ENCODE measurements at places on chromosomes 6 and 20.

DNA sequence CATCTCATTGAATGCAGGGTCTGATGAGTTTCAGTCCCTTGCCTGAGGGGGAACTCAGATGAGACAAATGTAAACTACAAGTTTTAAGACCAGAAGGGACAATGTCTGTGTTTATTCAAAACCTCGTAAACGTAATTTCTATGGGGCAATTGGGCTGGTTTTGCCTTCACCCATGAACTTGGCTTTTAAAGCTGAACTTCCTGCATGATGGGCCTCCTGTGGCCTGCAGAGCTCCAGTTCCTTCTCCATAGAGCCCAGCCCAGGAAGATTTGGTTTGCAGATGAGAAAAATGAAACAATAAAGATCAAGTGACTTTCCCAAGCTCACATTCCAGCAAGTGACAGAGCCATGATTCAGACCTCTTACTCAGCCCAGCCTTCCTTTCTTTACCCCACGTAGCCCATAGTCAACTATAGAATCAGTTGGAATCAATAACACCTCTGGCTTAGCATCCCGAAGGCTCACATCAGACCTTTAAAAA is 612.3 kb downstream of the UTRN start:
- no peak for DNase-seq

DNA sequence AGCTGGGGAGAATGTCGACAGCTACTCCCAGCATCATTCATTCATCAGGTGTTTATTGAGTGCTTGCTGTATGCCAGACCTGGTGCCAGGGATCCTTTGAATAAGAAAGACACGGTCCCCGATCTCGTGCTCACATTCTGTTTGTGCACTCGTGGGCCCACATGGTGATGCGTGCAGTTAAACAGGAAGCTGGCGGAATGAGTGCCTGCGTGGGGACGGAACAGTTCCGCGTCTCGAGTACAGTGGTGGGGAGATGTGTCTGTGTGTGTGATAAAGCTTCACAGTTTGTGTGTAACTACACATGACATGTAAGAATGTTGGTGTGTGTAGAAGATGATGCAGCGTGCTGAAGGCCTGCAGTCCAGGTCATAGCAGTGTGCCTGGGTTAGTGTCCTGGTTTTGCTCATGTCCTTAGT is 6.5 kb downstream of the RBM38 start:
- DNase-seq: no peak

- peak; percentile 25 for DNase-seq
Observed at GRCh38 chr6:80366714-80367113, 260.2 kb downstream of the BCKDHB start.

DNA sequence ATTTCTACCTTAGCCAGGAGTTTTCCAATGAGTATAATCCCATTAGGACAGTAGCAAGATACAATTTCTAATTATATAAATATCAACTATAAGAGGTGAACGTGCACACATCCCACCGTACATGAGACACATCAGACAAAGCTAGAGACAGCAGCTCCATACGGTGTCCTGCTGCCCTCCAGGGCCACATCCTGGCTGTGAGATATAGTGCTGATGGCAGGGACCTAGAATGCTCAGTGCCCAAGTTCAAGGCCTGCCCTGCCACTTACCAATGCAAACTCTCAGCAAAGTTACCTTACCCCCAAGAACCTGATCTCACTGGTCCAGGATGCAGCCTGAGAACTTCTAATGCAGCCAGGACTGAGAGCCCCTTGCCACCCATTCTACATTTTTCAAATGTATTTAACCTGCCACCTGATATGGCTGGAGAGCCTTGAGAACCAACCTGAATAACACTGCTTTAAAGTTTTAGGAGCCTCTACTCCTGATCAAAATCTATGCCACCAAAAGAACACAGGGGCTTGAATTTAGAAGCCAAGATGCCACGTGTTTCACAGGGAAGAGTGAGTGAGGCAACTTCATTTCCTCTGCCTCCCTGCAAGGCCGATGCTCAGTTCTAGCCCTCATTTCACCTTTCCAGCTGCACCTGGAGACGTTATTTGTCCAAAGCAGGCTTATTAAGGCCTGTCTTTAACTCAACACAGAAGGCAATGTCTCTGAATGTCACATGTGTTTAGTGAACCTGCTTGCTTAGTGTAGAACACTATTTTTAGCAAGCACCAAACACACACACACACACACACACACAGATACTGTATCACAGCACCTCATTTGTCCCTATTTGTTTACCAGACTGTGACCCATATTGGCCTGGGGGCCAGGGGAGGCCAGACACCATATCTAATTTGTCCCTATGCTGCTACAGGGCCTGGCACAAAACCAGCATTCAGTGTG is 6.1 kb downstream of the NFATC2 start:
- peak; percentile 94 for DNase-seq

- DNase-seq: no peak
Observed at GRCh38 chr20:62059401-62059800, 6.3 kb downstream of the TAF4 start.

- DNase-seq: no peak
Observed at GRCh38 chr20:8443464-8444072, 311.5 kb downstream of the PLCB1 start.

DNA sequence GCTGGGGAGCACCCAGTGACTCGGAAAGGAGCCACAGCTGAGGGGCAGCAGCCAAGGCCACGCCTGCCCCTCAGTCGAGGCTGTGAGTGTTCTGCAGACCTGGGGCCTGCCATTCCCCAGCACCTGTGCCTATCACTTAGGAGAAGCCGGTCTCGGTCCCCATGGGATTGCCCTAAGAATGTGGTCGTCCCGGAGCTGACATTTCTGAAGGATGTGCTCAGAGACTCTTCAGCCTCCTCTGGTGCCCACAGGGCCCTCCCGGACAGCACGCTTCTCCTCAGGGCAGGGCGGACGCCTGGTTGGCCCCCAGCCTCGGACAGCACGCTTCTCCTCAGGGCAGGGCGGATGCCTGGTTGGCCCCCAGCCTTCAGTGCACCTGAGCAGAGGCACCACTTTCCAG is 223.9 kb downstream of the ERMARD start:
- DNase-seq: no peak

GRCh38 chr20:2749951-2750490 is 50.4 kb downstream of the CPXM1 start:
- DNase-seq: no peak

- no peak for DNase-seq
Observed at GRCh38 chr6:18121580-18122127, 823 bp downstream of the NHLRC1 start.

- no peak for DNase-seq
Observed at GRCh38 chr6:99602520-99603420, 3.9 kb upstream of the PRDM13 start.

DNA sequence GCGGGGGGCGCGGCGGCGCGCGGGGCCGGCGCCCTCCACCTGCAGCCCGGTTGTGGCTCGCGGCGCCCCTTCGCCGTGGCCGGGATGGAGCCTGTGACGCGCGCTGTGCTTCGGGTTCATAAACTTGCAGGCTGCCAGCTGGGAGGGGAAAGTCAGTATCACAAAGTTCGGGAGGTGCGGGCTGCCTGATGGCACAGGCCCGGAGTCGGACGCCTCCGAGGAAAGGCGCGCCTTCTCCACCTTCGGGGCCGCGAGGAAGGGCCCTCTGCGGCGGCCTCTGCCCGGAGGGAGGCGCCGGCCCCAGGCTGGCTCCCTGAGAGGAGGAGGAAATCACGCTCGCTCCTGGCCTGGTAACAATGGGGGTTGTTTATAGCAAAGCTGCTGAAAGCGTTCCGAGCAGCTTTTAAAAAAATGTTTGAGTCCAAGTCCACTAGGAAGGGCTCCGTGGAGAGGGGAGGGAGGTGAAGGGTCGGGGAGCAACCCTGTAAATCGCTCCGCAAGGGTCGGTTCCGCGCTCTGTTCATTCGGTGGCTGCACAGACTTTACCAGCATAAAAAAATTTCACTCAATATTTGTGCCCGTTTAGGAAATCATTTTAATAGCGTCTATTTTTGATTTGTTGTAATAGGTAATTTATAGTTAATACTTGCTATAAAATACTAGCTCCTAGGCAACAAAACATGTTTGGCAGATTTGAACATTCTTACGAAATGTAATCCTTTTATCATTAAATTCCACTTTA is 1.0 kb downstream of the AFDN start:
- peak; percentile 48 for DNase-seq

- DNase-seq: no peak
Observed at GRCh38 chr6:73004861-73005260, 220.4 kb downstream of the KHDC1L start.

GRCh38 chr20:2207770-2208097 is 88.1 kb upstream of the TGM3 start:
- DNase-seq: no peak

- no peak for DNase-seq
Observed at GRCh38 chr6:14925025-14925698, 320.7 kb upstream of the JARID2 start.

DNA sequence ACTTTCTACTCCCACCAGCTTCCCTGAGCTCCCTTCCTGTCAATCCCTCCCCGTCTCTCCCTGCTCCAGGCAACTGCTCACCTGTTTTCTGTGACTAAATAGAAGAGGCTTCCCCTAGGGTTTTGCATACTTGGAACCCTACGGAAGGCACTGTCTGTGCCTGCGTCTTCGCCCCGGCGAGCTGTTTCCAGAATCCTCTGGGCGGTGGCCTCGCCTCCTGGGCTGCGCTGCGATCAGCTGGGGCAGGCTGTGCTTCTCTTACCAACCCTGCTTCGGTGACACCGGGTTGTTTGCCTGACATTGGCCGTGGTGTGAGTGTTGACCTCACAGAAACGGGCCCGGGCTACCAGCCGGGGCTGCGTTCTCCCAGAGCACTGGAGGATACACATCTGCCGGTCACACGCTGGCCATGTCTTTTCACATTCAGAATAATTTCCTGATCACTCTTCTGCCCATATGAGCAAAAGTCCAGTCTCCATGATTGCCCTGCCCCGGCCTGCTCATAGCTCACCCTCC is 29.4 kb upstream of the CCR6 start:
- no peak for DNase-seq

GRCh38 chr6:128803911-128804310 is 79.0 kb upstream of the LAMA2 start:
- no peak for DNase-seq

DNA sequence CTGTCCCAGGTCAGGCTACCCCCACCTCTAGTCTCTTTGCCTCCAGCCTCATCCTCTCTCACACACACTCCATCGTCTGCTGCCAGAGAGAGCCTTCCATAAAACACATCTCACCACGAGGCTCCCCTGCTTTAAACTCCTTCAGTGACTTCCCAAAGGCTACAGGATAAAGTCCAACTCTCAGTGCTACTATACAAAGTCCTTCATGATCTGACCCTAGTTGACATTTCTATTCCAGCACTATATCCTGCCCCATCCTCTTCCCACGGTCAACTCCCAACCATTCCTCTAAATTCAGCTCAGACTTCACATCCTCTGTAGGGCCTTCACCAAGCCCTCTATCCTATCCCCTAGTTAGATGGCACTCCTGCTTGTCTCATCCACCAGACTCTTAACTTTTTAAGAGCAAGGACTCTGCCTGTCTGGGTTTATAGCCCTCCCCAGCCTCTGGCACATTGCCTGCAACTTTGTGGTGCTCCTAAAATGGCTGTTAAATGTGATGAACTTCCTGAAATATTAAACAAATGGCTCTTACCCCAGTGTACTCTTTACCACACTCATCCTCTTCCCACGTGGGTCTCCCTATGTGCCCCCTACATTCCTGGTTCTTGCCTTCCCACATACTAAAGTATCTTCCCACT is 36.1 kb downstream of the KIF16B start:
- no peak for DNase-seq

DNA sequence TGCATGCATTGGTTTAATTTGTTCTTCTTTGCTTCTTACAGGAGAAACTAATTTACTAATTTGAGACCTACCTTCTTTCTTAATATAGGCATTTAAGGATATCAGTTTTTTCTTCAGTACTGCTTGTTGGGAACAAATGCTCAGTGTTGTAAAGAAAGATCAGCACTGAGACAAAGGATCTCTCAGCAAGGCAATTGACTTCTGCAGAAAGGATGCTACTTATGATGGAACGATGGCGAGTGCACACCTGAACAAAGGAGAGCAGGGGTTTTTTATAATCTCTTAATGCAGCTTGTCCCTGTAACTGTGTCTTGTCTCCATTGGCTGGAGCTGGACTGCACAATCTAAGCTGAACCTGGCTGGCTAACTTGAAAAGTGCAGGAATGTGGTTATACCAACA is 64.2 kb downstream of the RPP21 start:
- no peak for DNase-seq
